Kidney (tissue), 22 donors: ENCODE measurements at places on chromosomes 4 and X. TPM values are rescaled to one million over a fixed set of nuclear protein-coding genes. Genes with fewer than 3 reads are reported as not detected.

DNA sequence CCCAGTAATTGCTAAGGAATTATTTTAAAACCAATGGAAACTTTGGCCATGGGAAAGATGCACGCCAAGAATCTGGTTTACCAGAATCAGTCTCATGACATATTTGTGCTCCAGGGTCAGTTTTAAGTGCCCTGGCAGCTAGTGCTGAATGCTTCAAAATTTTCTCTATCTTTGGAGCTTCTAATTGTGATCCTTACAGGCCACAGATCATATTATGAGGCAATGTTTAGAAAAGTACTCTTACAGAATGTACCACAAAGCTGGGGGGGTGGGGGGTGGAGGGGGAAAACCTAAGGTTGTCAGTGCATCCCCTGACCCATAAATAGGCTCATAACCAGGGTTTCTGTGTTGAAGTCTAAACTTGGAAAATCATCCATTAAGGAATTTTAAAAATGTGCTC, 514.5 kb downstream of the INPP4B start:
- H3K27me3 ChIP-seq = no peaks in the 10 kb centered on the region
- H3K4me3 ChIP-seq = no peak overlapping the region
- no peak overlapping the region for H3K27ac ChIP-seq
- DNase-seq = no peak

Gene SMR3B
- not detected for polyA plus RNA-seq

DNA sequence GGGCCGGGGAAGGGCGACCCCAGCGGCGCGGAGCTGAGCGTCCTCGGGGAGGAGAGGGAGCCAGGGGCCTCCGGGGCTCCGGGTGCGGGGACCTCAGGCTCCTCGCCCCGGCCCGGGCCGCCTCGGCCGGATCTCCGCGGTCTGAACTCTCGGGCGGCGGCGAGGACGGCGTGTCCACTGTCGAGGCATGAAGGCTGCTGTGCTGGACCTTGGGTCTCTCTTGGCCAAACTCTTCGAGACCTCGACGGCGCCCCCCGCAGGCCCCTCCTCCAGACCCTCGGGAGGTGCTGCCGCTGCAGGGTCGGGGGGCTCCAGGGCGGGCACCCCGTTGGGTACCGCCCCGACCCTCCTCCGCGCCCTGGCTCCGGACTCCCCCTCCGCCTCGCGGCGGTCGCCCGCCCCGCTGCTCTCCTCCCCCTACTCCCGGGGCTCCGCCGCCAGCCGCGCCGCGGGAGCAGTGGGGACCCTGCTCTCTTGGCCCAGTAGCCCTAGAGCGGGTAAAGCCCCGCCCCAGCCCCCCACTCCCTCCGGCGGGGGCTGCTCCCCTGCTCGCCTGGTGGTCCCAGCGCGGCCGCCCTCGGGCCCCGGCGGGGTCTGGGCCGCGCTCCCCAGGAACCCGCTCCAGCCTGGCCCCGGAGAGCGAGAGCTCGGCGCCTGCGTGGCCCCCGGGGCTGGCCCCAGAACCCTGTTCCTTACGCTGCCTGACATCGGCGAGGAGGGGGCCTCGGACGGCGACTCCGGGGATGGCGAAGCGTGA, 564 bp downstream of the FAM149A start:
- no peaks in the 10 kb centered on the region for H3K36me3 ChIP-seq
- H3K4me1 ChIP-seq = no peaks in the 10 kb centered on the region
- no peaks in the 10 kb centered on the region for H3K27me3 ChIP-seq

DNA sequence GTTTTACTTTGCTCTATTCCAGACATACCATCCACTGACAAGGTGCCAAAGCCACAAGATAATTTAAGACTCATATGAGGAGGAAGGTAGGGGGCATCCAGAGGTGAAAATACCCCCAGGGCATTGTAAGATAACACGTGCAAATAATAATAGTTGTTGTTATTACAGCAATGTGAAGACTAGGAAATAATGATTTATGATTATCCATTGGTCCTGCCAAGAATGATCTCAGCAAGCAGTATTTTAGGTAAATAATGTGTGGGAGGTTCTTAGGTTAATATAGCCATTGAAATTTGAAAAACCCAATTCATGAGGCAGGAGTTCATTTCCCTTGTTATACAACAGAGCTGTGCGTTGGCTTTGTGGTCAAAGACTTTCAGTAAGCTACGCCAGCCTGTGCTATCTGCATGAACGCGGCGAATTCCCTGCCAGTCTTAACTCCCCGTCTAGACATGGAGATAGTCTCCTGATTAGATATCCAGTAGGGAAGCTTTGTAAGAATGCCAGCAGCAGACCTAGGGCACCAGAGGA, 47.2 kb upstream of the MXRA5 start:
- H3K27ac ChIP-seq = no peak overlapping the region
- DNase-seq = no peak
- H3K4me1 ChIP-seq = no peaks in the 10 kb centered on the region
- no peaks in the 10 kb centered on the region for H3K36me3 ChIP-seq

- no peak overlapping the region for H3K27ac ChIP-seq
- no peaks in the 10 kb centered on the region for H3K36me3 ChIP-seq
- no peaks in the 10 kb centered on the region for H3K4me1 ChIP-seq
- no peak for DNase-seq
- H3K27me3 ChIP-seq = no peaks in the 10 kb centered on the region
- H3K4me3 ChIP-seq = no peak overlapping the region
Observed at GRCh38 chrX:662126-662525, 31.5 kb downstream of the SHOX start.

GRCh38 chrX:142076633-142077032, 128.5 kb downstream of the MAGEC2 start:
- no peaks in the 10 kb centered on the region for H3K4me1 ChIP-seq
- H3K27me3 ChIP-seq = no peaks in the 10 kb centered on the region
- no peaks in the 10 kb centered on the region for H3K36me3 ChIP-seq
- H3K4me3 ChIP-seq = no peak overlapping the region
- H3K27ac ChIP-seq = no peak overlapping the region

GRCh38 chrX:106415276-106415895, 196.4 kb upstream of the RADX start:
- H3K4me1 ChIP-seq = no peaks in the 10 kb centered on the region
- peak; percentile 27 for DNase-seq

DNA sequence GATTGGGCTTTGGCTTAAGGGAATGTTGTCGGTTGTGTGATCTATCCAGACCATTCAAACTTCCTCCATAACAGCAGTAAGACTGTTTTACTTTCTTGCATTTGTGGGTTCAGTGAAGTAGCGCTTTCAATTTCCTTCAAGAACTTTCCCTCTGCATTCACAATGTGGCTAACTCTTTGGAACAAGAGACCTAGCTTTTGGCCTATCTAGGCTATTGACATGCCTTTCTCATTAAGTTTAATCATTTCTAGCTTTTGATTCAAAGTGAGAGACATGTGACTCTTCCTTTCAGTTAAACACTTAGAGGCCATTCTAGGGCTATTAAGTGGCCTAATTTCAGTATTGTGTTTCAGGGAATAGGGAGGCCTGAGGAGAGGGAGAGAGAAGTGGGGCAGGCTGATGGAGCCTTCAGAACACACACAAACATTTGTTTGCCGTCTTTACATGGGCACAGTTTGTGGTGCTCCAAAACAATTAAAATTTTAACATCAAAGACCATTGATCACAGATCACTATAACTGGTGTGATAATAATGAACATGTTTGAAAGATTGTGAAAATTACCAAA, 34.1 kb downstream of the ADH5 start:
- peaks cover 11% of the 10 kb centered on the region for H3K36me3 ChIP-seq
- H3K27ac ChIP-seq = no peak overlapping the region
- no peak overlapping the region for H3K4me3 ChIP-seq
- DNase-seq = no peak

DNA sequence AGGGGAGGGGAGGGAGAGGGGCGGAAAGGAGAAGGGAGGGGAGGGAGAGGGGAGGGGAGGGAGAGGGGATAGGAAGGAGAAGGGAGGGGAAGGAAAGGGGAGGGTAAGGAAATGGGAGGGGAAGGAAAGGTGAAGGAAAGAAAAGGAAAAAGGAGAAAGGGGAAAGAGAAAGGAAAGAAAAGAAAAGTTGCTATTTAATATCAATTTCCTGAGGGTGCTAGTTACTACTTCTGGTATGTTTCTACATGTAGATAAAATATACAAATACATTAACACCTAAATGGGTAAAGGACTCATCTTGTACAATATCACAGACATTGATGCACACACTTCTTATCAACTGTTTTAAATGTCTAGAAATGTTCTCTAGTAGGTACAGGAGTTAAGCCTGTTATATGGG, 22.6 kb downstream of the ANXA5 start:
- H3K27me3 ChIP-seq = no peaks in the 10 kb centered on the region
- H3K27ac ChIP-seq = no peak overlapping the region
- DNase-seq = no peak
- no peaks in the 10 kb centered on the region for H3K4me1 ChIP-seq
- H3K4me3 ChIP-seq = no peak overlapping the region
- H3K36me3 ChIP-seq = peaks cover 40% of the 10 kb centered on the region

Gene YY2
- polyA plus RNA-seq = 0.58 TPM

Gene MAGEC3
- polyA plus RNA-seq = not detected

Gene STAG2
- 18.2 TPM for polyA plus RNA-seq

DNA sequence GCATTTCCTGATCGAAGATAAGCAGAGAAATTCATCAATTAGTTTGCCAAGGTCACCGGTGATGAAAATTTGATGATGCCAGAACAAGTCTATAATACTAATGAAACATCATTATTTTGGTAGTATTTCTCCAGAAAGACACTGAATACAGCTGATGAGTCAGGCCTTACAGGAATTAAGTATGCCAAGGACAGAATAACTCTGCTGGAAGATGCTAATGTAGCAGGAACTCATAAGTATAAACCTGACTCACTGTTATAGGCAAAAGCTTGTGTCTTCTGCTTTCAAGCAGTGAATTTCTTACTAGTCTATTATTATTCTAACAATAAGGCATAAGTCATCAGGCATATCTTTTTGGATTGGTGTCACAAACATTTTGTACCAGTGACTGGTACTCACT, 1825.1 kb upstream of the IGFBP7 start:
- DNase-seq = no peak
- H3K27me3 ChIP-seq = no peaks in the 10 kb centered on the region
- H3K4me3 ChIP-seq = no peak overlapping the region
- H3K4me1 ChIP-seq = no peaks in the 10 kb centered on the region
- no peak overlapping the region for H3K27ac ChIP-seq

DNA sequence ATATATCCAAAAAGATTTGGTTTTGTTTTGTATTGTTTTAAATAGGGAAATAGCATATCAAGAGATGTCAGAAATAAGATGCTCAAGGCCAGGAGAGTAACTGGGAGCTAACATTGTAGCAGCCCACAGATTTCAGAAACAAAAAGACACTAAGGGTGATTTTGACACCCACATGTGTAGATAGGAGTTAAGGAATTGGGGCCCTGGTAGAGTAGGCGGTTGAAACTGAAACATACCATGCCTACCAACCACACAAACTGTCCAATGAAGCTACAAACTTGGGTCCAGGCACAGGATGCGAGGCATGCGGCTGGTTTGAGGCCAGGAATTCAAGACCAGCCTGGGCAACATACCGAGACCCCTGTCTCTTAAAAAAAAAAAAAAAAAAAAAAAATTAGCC, 6.3 kb upstream of the HSPA4L start:
- no peak overlapping the region for H3K4me3 ChIP-seq
- no peak overlapping the region for H3K27ac ChIP-seq
- no peaks in the 10 kb centered on the region for H3K36me3 ChIP-seq
- H3K27me3 ChIP-seq = no peaks in the 10 kb centered on the region
- DNase-seq = no peak

Gene H2BW1
- polyA plus RNA-seq = not detected

DNA sequence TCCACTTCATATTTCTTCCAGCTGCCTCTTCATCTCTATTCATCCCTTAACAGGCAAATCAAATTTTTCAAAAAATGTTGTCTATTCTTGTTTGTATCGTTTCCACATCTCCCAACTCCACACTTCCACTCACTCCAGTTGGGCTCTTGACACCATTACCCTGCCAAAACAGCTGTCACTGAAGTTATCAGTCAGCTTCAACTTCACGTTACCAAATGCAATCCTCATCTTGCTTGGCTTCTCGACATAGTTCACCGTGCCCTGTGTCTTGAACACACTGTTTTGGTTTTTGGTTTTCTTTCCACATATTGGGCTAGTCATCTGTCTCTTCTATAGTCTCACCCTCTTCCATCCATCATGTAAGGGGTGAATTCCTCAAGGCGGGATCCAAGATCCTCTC, 65.2 kb downstream of the GALNT7 start:
- H3K27me3 ChIP-seq = no peaks in the 10 kb centered on the region
- H3K27ac ChIP-seq = no peak overlapping the region

DNA sequence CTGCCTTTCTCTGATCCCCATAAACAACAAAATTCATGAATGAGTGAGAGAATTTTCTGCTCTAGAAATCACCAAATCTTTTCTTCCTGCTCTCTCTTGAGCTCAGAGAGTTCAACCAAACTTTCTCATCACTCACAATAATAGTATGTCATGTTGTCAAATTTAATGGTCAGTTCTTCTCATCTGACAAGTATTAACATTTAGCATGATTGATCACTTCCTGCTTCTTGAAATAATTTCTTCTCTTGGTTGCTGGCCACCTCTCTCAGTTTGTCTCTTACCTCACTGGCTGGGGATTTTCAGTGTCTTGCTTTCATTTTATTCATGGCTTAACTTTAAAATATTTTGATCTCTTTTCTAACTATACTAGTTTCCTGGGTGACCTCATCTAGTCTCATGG, 25.5 kb upstream of the FGF5 start:
- H3K4me3 ChIP-seq = no peak overlapping the region
- no peaks in the 10 kb centered on the region for H3K36me3 ChIP-seq
- no peak overlapping the region for H3K27ac ChIP-seq
- no peaks in the 10 kb centered on the region for H3K27me3 ChIP-seq

Gene CCNG2
- 26.4 TPM for polyA plus RNA-seq

Gene MTNR1A
- not detected for polyA plus RNA-seq

- H3K36me3 ChIP-seq = no peaks in the 10 kb centered on the region
- H3K27me3 ChIP-seq = no peaks in the 10 kb centered on the region
- peaks cover 2% of the 10 kb centered on the region for H3K4me1 ChIP-seq
- no peak overlapping the region for H3K27ac ChIP-seq
- no peak overlapping the region for H3K4me3 ChIP-seq
Observed at GRCh38 chr4:152848508-152848907, 68.8 kb downstream of the ARFIP1 start.

DNA sequence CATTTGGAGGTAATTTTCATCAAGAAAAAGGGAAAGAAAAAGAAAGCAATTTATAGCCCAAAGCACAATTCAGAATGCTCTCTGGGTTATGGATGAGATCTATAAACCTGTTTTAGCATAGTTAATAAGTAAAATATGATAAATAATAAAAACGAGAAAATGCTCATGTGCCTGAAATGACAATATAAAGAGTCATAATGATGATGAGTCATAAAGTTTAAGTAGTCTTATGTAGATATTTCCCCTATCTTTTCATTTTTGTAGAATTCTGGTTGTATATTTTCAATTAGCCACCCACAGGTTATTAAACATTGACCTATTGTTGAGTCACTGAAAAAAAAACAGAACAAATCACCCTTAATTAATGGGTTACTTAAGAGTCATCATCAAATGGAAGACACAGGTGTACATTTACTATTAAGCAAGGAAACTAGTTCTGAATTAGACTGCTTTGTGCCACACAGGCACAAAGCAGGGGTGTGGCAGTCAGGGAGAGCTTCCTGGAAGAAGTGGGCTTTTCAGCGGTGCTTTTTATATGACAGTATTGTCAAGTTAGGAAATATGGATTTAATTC, 29.3 kb downstream of the BEND4 start:
- no peaks in the 10 kb centered on the region for H3K27me3 ChIP-seq
- H3K4me1 ChIP-seq = no peaks in the 10 kb centered on the region
